ENCODE measurements at places on chromosomes 16 and 17.

DNA sequence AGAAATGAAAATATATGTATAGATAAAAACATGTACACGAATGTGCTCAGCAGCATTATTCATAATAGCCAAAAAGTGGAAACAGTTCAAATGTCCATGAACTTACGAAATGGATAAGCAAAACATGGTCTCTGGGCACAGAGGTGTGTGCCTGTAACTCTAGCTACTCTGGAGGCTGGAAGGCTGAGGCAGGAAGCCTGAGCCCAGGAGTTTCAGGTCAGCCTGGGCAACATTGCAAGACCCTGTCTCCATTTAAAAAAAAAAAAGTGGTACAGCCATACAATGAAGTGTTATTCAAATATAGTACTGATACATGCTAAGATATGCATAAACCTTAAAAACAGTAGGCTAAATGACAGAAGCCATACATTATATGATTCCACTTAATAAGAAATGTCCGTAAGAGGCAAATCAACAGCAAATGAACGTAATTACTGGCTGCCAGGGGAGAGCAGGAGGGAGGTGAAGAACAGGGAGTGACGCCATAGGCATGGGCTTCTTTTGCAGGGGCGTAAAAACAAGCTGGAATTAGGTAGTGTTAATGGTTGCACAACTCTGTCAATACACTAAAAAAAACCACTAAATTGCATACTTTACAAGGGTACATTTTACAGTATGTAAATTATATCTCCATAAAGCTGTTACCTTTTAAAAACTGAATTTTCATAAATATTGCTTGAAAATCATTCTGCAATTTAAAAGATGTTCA is 87.2 kb upstream of the PLEKHM1 start:
- DNase-seq: no peak

DNA sequence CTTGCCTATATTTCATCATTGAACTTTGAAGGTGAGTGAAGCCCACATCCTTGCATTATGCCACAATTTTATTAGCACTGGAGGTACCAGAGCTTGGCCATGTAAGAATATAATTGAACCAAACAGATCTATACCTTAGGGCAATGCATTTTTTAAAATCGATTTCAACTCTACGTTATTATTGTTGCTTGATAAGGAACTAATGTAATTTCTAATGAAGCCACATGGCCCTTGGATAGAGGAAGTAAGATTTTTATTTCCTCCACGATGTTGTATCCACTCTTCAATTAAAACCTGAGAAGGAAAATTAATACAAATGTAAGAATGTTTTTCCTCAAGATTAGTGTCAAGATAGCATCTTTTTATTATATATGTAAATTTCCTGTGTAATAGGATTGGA is 370.0 kb upstream of the EEF2KMT start:
- no peak for DNase-seq

DNA sequence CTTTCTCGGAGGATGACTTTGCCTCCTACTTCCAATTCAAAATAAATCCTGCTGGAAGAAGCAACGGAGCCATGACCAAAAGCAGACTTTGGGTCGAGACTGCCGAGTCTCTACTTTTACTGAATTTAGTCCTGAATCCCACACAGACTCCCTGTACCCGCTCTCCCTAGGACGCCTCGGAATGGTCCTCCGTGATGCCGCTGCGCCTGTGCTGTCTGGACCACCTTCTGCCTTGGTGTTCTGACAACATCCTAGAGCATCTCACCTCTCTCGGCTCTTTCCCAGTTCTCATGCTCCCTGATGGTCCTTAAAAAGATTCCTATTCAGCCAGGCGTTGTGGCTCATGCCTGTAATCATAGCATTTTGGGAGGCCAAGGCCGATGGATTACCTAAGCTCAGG is 181.1 kb upstream of the HSBP1 start:
- DNase-seq: no peak

DNA sequence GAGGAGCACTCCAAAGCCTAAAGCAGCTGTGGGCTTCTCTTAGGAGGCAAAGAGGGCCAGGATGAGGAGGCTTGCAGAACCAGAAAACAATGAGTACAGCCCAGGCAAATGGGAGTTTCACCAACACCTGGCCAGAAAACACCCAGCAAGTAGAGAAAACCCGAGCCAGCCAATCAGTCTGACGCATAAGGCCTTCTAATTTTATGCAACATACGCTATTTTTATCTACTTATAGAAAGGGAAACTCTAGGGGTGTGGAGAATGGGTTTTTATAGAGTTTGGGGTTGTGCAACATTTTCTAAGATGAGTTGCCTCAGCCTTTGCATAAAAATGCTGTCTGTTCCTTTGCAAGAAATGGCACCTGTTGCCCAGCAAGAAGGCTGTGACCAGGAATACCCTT is 529.0 kb upstream of the CDH5 start:
- DNase-seq: no peak

DNA sequence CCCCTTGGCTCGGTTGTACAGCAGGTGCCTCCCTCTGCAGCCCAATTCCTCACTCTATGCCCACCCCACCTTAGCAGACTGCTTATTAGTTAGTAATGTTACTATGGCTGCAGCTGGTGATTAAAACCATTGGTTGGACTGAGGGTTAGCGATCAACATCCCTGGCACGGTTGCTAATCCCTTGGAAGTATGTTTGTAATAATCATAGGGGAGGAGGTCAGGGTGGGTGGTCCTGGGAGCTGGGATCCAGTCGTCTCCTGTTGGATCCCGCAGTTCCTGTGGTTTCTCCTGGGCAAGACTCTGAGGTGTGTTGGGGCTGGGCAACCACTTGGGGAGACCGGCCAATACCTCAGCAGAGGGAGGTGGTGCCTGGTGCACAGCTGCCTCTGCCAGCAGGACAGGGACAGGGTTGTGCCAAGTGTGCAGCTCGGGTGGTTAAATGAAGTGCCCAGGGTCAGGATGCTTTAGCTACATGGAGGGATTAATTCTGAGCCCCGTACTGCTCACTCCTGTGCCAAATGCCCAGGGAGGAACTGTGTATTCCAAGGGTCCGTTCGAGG is 38.0 kb downstream of the FZD2 start:
- DNase-seq: no peak

GRCh38 chr17:42541041-42541833 is 5.2 kb downstream of the NAGLU start:
- DNase-seq: no peak

- no peak for DNase-seq
These were observed 309.9 kb upstream of the ASIC2 start for GRCh38 chr17:33602981-33603380.

DNA sequence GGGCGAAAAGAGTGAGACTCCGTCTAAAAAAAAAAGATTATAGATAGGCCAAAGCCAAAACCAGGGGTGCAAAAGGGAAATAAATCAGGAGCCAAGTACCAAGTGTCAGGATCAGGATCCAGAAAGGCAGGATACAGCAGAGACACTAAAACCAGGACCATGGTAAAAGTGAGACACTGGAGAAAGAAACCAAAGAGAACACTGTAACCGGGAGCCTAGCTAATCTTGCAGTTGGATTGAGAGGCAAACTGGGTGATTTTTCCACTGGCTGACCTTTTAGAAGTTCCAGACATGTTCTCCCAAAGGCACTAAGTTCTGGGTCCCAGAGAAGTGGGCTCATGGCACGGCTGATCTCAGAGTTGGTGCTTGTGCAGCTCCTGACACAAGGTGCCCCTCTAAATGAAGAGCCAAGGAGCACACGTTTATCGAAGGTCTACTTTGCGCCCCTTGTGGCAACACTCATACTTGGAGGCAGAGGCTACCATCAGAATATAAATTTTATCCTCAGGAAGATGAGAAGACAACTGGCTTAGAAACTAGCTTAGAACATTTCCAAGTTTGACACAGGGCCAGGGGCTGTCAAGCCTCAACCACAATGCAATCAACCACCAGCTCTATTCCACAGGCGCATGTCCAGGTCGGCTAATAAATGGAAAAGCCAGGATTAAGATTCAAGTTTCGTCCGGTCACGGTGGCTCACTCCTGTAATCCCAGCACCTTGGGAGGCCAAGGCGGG is 27.5 kb upstream of the HELZ start:
- DNase-seq: no peak

DNA sequence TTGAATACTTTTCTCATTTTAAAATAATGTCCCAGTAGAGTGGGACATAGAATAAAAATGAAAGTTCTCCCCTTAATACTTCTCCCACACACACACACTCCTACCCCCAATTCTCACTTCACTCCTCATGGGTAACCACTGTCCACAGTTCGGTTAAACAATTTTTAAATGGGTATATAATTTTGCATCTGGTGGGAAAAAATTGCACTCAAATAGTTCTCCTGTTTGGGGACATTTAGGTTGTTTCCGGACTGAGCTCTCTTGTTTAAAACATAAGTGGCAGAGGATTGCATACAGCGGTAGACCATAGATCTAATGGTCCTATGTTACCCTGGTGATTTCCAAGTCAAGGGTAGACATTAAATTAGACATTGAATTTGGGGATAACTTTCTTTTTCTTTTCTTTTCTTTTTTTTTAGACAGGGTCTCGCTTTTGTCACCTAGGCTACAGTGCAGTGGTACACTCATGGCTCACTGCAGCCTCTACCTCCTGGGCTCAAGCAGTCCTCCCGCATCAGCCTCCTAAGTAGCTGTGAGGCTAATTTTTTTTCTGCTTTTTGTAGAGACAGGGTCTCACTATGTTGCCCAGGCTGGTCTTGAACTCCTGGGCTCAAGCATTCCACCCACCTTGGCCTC is 138.3 kb downstream of the SOCS1 start:
- no peak for DNase-seq

DNA sequence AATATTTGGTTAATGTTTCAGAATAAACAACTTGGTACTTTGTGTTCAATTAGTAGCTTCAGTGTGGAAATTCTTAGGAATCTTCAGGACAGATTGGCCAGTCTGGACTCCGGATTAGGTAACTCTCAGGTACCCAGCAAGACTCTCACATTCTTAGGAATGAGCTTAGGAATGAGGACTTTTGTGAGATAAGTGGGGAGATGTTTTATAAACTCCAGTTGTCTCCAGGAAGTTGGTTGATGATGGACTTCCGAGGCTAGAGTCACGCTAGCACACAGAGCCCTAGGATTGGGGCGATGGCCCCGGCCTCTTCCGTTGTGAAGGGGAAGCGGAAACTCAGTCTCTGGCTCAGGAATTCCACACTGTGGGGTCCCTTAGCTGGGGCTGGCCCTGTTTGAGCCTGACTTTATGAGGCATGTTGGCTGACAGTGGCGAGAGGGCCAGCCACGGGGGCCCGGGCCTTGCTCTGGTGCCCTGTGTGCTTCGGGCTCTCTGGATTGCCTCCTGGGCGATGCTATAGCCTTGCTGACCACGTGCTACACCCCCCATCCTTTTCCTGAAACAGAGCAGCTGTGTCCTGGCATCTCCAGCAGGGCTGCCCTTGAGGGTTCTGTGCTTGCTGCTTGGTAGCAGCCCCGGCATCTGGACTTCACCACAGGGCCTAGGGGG is 32.4 kb downstream of the RAB11FIP3 start:
- peak; percentile 24 for DNase-seq

DNA sequence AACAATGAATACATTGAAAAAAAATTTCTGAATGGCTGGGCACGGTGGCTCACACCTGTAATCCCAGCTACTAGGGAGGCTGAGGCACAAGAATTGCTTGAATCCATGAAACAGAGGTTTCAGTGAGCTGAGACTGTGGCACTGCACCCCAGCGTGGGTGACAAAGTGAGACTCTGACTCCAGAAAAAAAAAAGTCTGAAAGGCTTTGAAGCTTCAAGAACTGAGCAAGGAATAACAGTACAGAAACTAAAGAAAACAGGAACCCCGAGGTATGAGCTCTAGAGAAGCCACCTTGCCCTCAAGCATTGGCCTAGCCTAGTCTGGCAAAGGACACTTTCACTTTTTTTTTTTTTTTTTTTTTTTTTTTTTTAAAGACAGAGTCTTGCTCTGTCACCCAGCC is 45.0 kb downstream of the TEX2 start:
- DNase-seq: no peak

DNA sequence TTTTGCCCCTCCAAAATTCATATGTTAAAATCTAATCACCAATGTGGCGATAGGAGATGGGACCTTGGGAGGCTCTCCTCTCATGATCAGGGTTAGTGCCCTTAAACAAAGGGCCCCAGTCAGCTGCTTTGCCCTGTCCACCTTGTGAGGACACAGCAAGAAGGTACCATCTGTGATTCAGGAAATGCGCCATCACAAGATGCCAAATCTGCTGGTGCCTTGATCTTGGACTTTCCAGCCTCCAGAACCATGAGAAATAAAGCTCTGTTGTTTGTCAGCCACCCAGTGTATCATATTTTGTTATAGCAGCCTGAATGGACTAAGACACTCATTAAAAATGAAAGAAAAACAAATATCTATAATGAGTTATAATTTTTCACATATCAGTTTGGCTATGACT is 63.0 kb upstream of the NKD1 start:
- no peak for DNase-seq

- peak; percentile 58 for DNase-seq
These were observed 6.8 kb downstream of the COTL1 start for GRCh38 chr16:84611041-84611440.

DNA sequence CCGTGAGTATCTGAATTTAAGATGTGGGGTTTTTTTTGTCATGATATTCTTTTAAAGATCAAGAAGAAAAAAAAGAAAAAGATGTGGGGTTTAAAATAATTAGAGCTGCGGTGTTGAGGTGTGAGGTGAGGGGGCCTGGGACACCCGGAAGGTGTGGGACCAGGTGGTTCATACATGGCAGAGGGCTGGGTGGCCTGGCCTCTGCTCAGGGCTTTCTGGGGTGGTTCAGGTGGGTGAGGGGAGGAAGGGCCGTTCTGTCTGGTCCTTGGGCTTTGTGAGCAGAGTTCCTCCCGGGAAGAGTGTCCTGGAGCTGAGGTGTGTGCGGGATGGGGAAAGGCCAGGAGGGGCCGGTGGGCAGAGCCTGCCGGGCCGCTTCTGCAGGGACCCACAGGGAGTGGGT is 5.0 kb downstream of the PRSS27 start:
- no peak for DNase-seq

DNA sequence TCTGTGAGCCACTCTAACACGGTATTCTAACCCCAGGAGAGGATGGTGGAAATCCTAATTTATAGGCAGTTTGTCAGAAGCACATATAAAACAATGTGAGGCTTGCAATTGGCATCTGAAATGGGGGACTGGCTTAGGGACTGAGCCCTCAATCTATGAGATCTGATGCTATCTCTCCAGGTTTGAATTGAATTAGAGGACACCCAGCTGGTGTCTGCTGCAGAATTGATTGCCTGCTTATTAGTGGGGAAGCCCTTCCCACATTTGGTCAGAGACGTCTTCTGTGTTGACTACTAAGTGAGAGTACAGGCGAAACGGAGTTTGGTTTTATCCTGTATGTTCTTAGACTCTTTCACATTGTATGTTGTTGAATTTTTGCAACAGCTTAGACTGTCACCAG is 13.6 kb upstream of the TMIGD1 start:
- no peak for DNase-seq

GRCh38 chr16:53534206-53534605 is 31.2 kb upstream of the AKTIP start:
- DNase-seq: no peak

DNA sequence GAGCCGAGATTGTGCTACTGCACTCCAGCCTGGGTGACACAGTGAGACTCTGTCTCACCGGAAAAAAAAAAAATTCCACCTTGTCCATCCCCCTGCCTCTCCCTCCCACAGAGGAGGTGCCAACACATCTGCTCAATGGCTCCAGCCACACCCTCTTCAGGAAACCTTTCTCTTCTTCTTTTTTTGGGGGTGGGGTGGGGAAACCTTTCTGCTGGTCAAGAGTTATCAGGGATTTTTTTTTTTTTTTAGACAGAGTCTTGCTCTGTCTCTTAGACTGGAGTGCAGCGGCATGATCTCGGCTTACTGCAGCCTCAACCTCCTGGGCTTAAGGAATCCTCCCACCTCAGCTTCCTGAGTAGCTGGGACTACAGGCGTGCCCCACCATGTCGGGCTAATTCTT is 18.7 kb downstream of the TNS4 start:
- DNase-seq: no peak
